ENCODE measurements at places on chromosomes 2 and 18.

- DNase-seq, result peak; percentile 59
Measured at GRCh38 chr2:195657634-195658540, 861 bp downstream of the SLC39A10 start.

DNA sequence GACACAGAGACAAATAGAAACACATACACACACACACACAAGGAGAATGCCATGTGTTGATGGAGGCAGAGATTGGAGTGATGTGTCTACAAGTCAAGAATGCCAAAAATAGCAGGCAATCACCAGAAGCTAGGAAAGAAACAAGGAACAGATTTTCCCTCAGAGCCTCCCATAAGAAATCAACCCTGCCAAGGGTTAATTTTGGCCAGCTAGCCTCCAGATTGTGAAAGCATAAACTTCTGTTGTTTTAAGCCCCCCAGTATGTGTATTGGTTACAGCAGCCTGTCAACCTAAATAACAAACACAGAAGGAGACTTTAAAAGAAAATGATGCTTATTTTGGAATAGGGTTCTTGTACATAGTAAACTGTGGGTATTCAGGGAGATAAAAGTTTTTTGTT lies 5.6 kb upstream of the STK39 start:
- no peak for DNase-seq

- DNase-seq, result no peak
Measured at GRCh38 chr2:106144621-106145331, 49.3 kb downstream of the UXS1 start.

DNA sequence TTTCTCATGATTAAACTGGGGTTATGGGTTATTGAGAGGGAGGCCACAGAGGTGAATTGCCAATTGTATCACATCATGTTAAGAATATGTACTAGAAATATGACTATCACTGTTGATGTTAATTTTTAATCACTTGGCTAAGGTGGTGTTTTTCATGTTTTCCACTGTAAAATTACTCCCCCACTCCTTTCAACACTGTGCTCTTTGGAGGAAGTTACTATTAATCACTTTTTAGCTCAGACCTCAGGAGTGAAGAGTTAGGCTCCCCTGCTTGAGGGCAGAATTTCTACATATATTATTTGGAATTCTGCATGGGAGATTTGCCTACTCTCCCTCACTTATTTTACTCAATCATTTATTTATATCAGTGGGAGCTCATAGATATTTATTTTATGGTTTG lies 76.0 kb upstream of the OSR1 start:
- DNase-seq, result no peak

GRCh38 chr2:6919901-6920742 lies 2.9 kb downstream of the RNF144A start:
- DNase-seq, result no peak

- DNase-seq, result no peak
Measured at GRCh38 chr2:112692495-112692911, 28.3 kb upstream of the NT5DC4 start.
